ENCODE measurements at places on chromosomes 2 and 18. TPM values are rescaled to one million over a fixed set of nuclear protein-coding genes. Genes with fewer than 3 reads are reported as not detected.

GRCh38 chr2:234963773-234964615 is 12.2 kb downstream of the SH3BP4 start:
- no peak for DNase-seq

- no peak for DNase-seq
These were observed 20.1 kb upstream of the REEP1 start for GRCh38 chr2:86357392-86357963.

GRCh38 chr18:68568364-68569155 is 146.3 kb downstream of the TMX3 start:
- no peak for DNase-seq

- DNase-seq: no peak
These were observed 261.4 kb upstream of the KLHL14 start for GRCh38 chr18:33034212-33034611.

- no peak for DNase-seq
These were observed 126.2 kb upstream of the ZNF516 start for GRCh38 chr18:76621226-76621625.

GRCh38 chr2:246489-247144 is 17.2 kb downstream of the SH3YL1 start:
- peak; percentile 51 for DNase-seq

- no peak for DNase-seq
These were observed 64.1 kb upstream of the MEIS1 start for GRCh38 chr2:66370824-66371223.

DNA sequence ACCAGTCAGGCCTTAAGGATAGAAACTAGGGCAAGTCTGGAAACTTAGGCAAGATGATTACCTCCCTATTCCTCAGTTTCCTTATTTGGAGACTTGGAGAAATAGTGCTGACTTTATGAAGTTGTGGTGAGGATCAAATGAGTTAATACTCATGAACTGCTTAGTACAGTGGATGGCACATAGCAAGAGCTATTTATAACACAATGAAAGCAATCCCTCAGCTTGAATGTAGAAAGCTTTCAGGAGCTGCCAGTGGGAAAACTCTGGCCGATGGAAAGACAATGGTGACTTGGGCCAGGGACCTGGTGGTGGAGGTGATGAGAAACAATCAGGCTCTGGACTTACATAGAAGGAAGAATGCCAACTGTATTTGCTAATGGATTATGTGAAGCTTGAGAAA is 269.4 kb upstream of the THUMPD2 start:
- DNase-seq: no peak

DNA sequence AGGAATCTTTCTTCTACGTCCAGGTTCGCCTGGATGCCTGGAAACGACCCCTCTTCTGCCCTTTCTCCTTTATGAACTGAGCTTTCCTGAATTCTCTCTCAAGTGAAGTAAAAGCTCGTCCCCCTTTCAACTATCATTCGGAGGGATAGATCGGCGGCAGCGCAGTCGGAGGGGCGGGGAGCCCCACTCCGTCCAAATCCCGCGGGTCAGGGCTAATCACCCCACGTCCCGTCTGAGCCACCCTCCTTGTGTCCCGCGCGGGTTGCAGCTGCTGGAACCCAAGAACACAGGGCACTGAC is 367 bp downstream of the FBXO48 start:
- DNase-seq: no peak

DNA sequence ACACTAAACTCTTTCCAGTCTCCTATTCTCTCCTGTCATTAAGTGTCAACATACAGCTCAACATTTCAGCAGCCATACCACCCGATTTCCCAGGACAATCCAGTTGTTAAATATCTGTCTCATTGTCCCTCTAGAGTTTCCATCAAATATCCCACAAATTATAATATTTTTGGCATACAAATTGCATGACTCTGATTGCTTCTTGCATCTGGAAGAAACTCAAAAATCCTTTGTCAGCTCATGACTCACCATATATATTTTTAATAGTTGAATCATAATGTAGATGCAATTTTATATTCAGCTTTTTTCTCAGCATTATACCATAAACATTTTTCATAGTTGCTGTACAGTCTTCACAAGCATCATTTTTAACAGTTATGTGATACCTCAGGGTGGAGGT is 7.2 kb downstream of the SLC30A3 start:
- no peak for DNase-seq

GRCh38 chr2:218152172-218152571 is 14.6 kb downstream of the CXCR1 start:
- no peak for DNase-seq

GRCh38 chr18:11857177-11857887 is 6.1 kb downstream of the CHMP1B start:
- no peak for DNase-seq

DNA sequence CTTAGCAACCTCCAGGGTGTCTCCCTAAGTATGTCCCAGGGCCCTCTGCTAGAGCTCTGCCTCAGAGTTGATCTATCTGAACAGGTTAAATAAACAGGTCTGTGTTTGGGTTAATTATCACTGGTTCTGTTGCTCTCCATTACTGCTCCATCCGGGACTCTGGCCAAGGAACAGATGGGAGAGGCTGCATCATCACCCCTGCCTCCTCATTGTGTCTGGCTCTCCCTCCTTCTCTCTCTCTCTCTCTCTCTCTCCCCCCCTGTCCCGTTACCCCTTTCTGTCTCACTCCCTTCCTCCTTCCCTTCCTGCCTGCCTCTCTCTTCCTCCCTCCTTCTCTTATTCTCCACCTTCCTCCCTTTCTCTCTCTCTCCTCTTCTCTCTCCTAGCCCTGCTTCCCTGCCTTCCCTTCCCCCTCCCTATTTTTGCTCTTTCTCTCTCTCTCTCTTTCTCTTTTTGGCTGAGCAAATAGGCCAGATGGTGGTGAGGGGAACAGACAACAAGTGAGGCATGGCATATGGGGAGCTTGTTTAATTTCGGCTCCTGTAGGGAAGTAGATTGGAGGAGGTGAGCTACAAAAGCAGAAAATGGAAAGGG is 62.1 kb downstream of the SETBP1 start:
- DNase-seq: no peak

Gene MREG
- polyA plus RNA-seq: 22.3 TPM

Gene OSR1
- 10.8 TPM for polyA plus RNA-seq

Gene RFX8
- 0.67 TPM for polyA plus RNA-seq

Gene PPP1R1C
- 2.9 TPM for polyA plus RNA-seq

Gene ARHGEF33
- 2.0 TPM for polyA plus RNA-seq

Gene MEIS1
- 314 TPM for polyA plus RNA-seq
